ENCODE measurements at places on chromosomes 7 and 10. TPM values are rescaled to one million over a fixed set of nuclear protein-coding genes. Genes with fewer than 3 reads are reported as not detected.

The HMX3 gene
- total RNA-seq: 0.21 TPM

The THSD7A gene
- total RNA-seq: 2.4 TPM

The ANXA11 gene
- total RNA-seq: 413 TPM

The PANK1 gene
- total RNA-seq: 11.1 TPM

The HOXA3 gene
- 0.74 TPM for total RNA-seq

The GNG11 gene
- total RNA-seq: 25.2 TPM

The HELLS gene
- total RNA-seq: 3.5 TPM

The OR2A5 gene
- not detected for total RNA-seq

The MYL10 gene
- total RNA-seq: not detected

The CASP7 gene
- 18.3 TPM for total RNA-seq

The MCM7 gene
- 17.7 TPM for total RNA-seq

The PTPRE gene
- total RNA-seq: 24.3 TPM

The AS3MT gene
- 8.7 TPM for total RNA-seq

The GNGT1 gene
- total RNA-seq: not detected

The HTRA1 gene
- total RNA-seq: 69.4 TPM

All from left cardiac atrium (tissue), 4 donors.